ENCODE measurements at places on chromosomes 2 and 18.

DNA sequence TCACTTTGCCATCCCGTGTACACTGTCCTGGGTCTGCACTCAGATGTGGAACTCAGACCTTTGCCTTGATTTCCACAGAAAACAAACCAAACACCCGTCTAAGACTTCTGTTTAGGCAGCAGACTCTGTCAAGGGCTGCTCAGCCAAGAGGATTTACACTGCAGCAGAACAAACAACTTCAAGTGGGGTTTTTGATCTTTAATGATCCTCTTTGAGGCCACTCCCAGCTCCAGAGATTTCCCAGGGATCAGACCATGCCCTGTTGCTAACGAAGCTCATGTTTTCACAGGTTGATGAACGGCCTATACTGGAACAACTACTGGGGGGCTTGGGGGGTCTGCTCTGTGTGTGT, 52.5 kb upstream of the LGALSL start:
- no peak for DNase-seq

- no peak for DNase-seq
Measured at GRCh38 chr2:206736935-206737334, 18.7 kb upstream of the DYTN start.

DNA sequence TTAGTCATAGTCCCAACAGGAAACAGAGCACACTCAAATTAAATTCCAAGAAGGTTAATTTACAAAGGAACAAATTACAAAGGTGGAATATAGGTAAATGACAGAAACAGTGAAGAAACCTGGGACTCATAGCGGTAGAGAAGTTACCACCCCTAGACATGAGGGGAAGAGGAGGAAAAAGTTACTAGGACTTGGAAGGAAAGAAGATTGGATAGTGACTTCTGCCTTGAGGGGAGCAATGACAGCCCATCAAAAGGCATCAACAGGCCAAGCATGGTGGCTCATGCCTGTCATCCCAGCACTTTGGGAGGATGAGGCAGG, 2.4 kb upstream of the PDE11A start:
- DNase-seq = no peak

- DNase-seq = no peak
Measured at GRCh38 chr2:100893392-100894104, 73.6 kb downstream of the NPAS2 start.

DNA sequence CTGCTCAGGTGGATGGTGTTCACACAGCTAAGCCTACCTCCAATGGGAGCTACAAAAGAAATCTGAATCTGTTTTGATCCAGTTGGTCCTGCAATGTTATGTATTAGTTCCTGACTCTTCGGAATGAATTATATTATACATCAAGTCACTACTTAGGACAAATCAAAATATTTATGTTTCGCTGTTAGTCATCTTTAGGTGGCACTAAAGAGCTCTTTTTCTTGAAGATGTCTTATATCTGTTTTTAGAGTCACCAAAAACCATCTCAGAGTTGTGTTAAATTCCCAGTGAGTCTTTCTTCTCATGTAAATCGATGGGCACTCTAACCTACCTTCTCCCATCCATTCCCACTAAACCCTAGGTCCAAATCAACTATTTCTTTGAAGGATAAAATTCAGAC, 2.2 kb downstream of the DNER start:
- no peak for DNase-seq

DNA sequence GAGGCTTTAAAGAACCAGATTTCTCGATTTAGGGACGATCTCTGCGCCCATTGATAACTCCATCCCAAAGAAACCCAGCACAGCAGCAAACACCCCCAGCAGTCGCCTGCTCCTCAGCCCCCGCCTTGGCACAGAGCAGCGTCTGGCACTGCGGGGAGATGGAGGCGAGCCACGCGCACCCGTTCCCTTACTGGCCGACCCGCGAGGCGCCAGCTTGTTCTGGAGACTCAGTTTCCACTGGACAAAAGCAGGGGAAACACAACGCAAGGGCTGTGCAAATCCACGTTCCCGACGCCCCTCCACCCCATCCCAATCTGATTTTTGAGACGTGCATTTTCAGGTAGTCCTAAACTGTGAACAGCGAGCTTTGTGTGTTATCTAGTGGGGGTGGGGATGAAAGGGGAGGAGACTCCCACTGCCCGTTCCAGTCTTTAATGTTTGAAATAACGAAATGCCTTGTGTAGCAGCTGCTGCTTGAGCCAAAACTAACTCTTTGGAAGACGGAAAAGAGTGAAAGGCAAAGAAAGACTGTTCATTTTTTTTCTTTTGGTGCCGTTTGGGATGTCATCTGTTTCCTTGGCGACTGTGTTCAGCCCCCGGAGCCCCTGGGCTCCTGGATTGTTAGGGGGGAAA, 143.2 kb downstream of the MEIS1 start:
- DNase-seq = no peak

GRCh38 chr18:22547807-22548561, 130.3 kb upstream of the CTAGE1 start:
- DNase-seq = no peak

DNA sequence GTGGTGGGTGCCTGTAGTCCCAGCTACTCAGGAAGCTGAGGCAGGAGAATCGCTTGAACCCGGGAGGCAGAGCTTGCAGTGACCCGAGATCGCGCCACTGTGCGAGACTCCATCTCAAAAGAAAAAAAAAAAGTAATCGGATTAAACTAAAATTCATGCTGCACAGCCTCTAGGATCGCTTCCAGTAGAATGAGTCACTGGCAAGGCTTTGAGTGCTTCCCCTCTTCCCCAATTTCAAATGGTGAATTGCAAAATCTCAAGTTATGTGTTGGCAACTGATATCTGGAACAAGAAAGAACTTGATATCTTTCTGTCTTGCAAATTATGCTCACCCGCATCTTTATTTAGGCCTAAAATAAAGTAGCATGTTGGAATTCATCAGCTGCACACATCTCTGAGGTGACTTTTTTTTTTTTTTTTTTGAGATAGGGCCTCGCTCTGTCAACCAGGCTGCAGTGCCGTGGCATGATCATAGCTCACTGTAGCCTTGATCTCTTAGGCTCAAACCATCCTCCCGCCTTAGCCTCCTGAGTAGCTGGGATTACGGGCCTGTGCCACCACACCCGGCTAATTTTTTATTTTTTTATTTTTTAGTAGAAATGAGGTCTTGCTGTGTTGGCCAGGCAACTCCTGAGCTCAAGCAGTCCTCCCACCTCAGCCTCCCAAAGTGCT, 12.7 kb downstream of the TTC39C start:
- no peak for DNase-seq

DNA sequence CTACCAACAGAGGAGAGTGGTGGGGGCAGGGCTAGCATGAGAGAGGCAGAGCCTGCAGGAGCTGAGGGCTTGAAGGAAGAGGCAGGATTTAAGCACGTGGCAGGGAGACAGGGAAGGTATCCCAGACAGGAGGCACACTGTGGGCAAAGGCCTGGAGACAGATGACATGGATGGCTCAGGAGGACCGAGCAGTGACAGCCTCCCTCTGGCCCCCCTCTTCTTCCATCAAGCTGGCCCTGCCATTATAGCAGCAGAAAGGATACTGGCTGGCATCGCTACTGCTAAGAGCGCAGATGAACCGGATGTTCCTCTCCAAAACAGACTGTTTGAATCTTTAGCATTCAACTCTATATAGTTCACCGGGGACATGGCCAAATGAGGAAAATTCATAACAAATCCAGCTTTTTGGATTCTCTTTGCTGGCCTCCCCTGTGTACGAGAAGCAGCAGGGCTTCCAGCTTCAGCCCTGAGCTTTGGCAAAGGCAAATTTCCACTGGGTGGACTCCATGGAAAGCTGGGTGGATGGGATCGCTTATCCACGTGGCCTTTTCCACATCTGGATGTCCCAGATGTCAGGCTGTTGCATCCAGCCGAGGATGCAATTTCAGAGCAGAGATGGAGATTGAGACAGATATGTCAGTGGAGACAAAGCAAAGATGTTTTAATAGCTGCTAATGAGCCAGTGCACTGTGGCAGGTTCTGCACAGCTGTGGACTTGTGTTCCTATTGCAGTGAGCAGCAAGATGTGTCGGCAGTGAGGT, 36.2 kb downstream of the CAPN13 start:
- no peak for DNase-seq

GRCh38 chr2:47493317-47494035, 90.5 kb downstream of the MSH2 start:
- no peak for DNase-seq

DNA sequence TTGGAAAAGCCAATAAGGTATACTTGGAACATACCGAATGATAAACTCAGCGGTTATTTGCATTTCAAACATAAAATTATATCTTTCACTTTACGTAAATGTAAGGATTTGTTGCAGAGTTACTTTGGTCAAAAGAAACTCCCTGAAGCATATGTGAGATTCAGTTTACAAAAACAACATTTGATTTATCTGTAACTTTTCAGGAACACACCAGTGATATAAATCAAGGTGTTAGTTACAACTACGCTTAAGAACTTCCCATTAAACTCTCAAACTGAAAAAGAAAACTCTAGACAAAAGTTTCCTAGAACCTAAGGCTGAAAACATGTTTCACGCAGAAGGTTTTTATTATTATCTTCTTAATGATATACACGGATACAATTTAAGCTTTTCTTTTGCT, 110.6 kb upstream of the MEIS1 start:
- no peak for DNase-seq

GRCh38 chr2:85589982-85590791, 5.4 kb upstream of the RNF181 start:
- no peak for DNase-seq

GRCh38 chr2:61179701-61180639, 18.0 kb downstream of the C2orf74 start:
- no peak for DNase-seq

GRCh38 chr2:223725494-223725893, 111.9 kb downstream of the AP1S3 start:
- no peak for DNase-seq

GRCh38 chr2:160513120-160513519, 19.5 kb upstream of the RBMS1 start:
- DNase-seq = no peak

DNA sequence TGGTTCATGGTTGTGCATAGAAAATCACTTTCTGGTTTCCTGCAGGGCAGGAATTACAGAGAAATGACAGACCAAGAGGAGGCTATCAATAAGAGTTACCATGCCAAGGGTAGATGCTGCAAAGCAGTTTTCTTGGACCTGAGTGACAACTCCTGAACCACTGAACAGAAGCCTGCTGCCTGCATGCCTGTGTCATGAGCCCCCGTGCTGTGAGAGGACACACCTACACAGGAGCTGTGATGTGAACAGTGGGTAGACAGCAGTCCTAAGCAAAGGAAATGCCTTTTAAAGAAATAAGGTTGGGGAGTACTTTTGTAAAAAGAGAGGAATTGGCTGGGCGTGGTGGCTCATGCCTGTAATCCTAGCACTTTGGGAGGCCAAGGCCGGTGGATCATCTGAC, 54.2 kb upstream of the CREB1 start:
- DNase-seq = no peak

DNA sequence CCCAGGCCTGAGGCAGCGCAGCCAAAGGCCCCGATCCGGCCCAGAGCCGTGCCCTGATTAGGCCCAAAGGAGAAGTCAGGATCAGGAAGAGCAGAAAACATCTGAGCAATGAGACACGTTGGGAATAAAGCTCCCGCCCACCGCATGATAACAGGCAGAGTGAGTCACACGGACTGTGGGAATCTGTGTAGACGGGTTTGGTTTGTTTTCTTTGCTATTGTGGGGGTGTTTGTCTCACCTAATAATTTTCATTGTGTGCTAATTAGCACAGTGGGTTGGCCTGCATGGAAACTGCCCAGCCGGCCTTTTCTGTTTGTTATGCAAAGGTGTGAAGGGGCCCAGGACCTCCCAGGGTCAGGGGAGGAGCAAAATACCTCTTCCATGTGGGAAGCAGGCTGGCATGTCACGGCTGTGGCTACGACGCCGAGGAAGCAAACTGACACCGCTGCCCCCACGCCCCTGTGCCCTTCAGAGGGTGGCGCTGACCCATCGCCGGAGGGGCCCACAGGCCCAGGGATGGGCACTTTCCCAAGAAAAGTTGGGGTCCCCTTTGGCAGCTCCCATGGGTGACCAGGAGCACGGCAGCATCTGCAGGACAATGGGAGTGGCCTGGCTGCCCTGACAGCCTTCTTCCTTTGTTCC, 68.4 kb upstream of the CTDP1 start:
- no peak for DNase-seq

GRCh38 chr2:177396703-177397460, 4.3 kb downstream of the AGPS start:
- no peak for DNase-seq

DNA sequence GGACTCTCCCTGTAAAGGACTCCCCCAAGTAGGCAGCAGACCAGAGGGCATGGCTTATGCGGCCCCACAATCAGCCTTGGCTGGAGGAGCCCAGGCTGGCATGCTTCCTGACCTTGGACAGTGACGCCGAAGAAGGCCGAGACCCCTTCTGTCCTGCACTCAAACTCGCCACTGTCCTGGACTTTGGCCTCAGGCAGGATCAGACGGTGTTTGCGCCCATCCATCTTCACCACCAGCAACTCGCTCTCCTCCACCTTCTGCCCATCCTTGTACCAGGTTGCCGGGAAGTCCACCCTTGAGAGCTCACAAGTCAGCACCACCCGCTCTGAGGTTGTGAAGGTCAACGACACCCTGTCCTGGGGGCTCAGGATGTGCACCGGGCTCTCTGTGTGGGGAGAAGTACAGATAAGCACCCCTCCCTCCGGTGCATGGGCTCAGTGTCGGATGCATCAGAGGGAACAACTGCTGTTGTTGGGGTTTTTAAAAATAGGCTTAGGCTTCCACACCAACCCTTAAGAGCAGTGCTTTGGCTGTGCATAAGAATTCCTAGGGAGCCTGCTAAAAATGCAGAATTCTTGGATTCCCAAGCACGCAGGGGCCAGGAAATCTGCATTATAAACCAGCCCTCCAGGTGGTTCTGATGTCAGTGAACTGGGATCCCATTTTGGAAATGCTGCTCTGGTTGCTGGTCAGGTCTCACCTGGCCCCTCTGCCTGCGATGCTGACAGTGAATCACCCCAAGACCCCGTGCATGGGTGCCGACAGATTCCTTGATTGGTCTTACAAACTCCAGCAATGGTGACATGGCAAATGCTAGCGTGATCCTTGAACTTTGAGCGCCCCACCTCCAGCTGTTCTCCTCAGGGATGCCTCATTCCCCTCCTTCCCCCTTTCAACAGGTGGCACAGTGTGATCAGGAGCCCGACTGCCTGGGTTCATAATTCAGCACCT, 5.9 kb downstream of the OBSL1 start:
- DNase-seq = no peak

- no peak for DNase-seq
Measured at GRCh38 chr2:225112362-225113126, 70.3 kb upstream of the DOCK10 start.

GRCh38 chr2:227783404-227784138, 30.1 kb upstream of the CCL20 start:
- DNase-seq = no peak

- no peak for DNase-seq
Measured at GRCh38 chr2:153940511-153940910, 68.8 kb downstream of the GALNT13 start.

DNA sequence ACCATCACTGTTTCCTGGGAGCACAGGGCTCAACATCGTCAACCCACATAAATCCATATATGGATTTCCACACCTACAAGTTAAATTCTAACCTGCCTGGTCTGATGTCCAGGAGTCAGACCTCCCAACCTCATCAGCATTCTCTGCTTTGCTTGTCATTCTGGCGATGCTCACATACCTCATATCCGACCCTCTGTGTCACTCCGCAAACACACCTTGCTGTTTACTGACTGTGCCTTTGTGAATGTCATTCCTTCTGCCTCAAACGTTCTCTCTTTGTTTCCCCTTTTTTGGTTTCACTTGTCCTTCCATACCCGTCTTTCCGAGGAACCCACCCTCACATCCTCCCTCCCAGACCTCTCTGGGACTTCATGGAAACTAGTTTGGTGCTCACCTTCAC, 187.1 kb downstream of the ACTR3 start:
- no peak for DNase-seq
